ENCODE measurements at places on chromosomes 6 and 20.

- no peak for DNase-seq
Measured at GRCh38 chr6:111725446-111726112, 119.9 kb upstream of the TRAF3IP2 start.

DNA sequence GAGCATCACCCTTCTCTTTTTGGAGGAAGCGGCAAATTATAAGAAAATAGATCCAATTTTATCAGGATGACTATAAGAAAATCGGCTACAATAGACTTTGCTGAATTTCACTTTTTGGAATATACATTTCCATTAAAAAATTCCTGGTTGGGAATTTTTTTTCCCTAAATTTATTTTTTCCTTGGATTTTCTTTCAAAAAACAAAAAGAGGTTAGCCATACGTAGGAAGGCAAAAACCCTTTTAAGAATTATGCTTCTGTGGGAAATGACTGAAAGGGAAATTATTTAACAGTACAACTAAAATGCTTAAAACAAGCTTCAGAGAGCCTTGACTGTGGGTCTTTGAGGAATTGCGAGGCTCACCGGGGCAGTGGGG lies 86.9 kb downstream of the SLC22A23 start:
- no peak for DNase-seq

DNA sequence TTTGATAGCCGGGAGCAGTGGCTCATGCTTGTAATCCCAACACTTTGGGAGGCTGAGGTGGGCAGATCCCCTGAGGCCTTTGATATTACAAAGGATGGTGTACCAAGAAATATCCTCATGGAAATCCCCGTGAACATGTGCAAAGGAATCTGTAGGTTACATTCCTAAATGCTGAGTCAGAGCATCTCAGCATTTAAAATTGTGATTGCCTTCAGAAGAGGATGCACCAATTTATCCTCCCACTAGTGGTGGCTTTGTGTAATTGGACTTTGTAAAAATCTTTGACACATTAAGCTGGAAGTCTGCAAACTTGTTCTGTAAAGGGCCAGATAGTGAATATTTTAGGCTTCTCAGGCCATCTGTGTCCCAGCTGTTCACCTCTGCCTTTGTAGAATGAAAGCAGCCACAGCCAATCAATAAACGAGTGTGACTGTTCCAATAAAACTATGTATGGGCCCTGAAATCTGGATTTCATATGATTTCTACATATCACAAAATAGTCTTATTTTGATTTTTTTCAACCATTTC lies 11.8 kb downstream of the TMEM14B start:
- no peak for DNase-seq

- DNase-seq: peak; percentile 73
Measured at GRCh38 chr20:25057234-25058050, 497 bp downstream of the ACSS1 start.

- DNase-seq: no peak
Measured at GRCh38 chr6:39550191-39550590, 175.0 kb downstream of the KIF6 start.

All from CD4-positive, alpha-beta T cell treated with Interleukin-6 at 100 ng/mL for 8 hours (primary cell).